ENCODE measurements at places on chromosomes 12 and 14. TPM values are rescaled to one million over a fixed set of nuclear protein-coding genes. Genes with fewer than 3 reads are reported as not detected.

POLE2 gene
- total RNA-seq: 7.8 TPM

P2RX2 gene
- total RNA-seq: 0.45 TPM

TRIM9 gene
- total RNA-seq: 3.8 TPM

CD163 gene
- 45.2 TPM for total RNA-seq

SERPINA10 gene
- 0.31 TPM for total RNA-seq

FBXO34 gene
- 81.9 TPM for total RNA-seq

PTPN21 gene
- total RNA-seq: 31.8 TPM

SYT1 gene
- total RNA-seq: 1.5 TPM

PIANP gene
- total RNA-seq: 0.52 TPM

AKAP6 gene
- total RNA-seq: 7.6 TPM

IL31 gene
- total RNA-seq: not detected

HOXC13 gene
- not detected for total RNA-seq

LRP1-AS gene
- not detected for total RNA-seq

Measured in left colon (tissue), 2 donors.